ENCODE measurements at places on chromosomes 12 and 14.

DNA sequence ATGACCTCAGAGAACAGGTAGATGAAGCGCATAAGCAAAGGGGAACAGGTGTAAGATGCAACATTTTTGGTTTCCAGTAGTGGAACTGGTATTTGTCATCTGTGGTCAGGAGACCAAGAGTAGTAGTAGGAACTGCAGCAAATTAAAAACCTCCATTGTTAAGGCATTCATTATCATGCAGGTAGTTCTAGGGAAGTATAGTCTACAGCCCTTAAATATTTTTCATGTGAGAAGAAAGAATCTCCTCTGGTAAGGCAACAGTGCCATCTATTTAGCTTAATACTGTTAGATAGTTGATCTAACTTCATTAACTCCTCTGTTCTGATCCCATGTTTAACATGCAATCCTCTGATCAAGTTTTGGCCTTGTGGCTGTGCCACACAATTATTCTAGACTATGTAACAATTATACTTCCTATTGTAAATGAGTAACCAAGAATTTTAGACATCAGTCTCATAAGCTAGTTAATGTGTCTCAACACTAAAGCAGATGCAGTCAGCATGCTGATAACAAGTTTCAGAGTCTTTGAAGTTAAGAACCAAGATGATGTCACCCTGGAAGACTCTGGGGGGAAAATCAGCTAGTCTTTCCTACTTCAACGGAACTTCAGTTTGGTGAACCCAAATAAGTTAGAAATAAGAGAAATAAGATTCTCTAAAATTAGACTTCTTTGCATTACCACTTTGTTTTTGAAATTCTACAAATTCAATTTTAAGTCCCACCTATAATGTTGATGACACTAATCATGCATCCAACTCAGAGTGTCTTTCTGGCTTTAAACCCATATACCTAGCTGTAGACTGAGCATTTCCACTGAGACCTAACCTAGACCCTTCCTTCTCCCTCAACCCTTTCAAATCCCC lies 70.9 kb downstream of the STXBP6 start:
- DNase-seq, result no peak

GRCh38 chr14:51860164-51860824 lies at the start of gene GNG2:
Gene GNG2, plus strand, starts transcription at chr14:51860612. Its CDS starts 90,067 bp downstream, at chr14:51950679.
- DNase-seq, result peak; percentile 21

- peak; percentile 43 for DNase-seq
Measured at GRCh38 chr14:61321385-61322010, at the start of gene PRKCH. Gene PRKCH, plus strand, starts transcription at chr14:61321579. Its CDS starts 523 bp downstream, at chr14:61322102.

DNA sequence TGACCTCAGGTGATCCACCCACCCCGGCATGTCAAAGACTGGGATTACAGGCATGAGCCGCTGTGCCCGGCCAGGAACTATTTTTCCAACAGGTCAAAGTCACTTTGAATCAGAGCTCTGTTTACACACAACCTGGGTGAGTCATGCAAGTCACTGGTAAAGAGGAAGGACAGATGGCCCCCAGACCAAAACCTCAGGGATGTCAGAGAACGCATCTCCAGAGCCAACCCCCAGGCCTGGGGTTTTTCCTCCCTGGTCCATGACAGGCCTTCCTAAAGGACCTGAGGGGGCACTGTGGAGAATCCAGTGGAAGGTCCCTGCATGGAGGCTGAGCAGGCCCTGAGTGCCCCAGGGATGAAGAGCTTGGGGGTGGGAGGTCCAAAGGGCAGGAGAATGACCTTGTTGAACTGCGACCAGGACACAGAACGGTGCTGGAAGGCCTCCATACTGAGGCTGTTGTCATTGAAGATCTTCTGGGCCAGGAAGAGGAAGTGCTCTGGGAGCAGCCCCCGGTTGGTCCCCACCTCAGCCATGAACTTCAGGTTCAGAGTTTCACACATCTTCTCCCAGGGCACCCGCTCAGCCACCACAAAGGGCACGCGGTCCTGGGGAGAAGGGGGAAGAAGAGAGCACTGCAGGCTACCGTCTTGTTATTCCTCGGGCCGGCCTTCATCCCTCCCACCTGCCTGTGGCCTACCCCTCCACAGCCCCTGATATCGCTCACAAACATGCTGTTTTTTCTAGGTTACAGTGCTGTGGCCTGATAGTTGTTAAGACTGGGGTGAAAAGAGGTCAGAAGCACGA lies 9.1 kb downstream of the STAT6 start:
- DNase-seq, result no peak

DNA sequence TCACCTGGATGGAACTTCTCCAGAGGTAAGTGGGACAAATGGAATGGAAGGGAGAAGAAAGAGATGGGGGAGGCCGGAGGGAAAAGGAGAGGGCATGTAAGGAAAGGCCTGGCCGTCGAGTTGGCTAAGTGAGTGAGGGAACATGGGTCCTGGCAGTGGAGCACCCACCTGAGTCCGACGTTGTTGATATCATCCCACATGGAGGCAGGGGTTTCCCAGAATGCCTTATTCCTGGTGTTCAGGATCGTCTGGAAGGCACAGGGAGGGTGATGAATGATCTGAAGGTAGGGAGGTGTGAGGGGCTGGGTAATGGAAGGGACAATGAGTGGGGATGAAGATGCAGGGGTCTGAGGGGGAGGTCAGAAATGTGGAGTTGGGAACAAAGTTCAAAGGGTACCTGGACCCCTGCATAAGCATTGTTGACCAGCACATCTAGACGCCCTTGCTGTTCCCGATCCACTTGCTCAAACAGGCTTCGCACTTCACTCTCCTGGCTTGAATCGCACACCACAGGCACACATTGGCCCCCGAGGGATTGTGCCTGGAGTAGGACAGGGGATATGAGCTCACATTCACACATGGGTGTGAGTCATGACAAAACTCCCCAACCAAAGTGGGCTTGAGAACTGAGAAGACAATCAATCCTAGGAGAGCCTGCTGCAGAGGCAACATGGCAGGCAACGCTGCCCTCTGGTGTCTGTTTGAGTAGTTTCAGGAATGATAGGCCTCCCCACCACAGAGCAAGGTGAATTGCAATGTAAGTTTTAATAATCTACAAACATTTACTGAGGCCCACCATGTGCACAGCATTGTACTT lies 3.0 kb downstream of the DHRS1 start:
- peak; percentile 56 for DNase-seq

GRCh38 chr12:23564451-23565152 lies 384.9 kb downstream of the SOX5 start:
- no peak for DNase-seq

DNA sequence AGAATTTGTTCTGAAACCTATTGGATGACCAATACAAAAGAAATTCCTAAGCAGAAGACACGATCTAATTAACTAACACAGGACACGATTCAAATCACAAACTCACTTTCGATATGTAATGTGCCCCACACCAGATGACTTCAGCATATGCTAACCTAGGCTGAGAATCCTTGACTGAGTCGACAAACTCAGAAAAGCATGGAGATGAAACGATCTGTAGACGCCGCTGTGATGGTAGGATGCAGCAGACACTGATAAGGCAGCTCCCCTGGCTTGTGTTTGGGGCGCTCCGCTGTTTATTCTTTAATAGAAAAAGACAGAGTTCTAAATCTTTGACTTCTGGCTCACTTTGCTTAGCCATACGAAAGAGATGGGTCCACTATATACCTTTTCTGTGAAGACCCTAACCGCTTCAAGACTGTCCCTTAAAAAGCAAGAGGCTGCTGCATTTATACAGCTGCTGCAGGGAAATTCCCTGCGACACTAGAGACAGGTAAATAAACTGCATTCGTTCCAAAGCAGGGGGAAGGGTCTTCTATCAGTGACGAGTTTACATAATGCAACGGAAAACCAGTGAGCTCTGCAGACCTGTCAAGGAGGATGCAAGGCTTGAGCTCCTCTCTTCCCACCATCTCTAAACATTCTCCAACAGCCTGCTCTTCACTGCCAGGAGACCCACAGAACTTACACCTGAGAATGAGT lies 929 bp downstream of the CHD8 start:
- DNase-seq, result no peak

DNA sequence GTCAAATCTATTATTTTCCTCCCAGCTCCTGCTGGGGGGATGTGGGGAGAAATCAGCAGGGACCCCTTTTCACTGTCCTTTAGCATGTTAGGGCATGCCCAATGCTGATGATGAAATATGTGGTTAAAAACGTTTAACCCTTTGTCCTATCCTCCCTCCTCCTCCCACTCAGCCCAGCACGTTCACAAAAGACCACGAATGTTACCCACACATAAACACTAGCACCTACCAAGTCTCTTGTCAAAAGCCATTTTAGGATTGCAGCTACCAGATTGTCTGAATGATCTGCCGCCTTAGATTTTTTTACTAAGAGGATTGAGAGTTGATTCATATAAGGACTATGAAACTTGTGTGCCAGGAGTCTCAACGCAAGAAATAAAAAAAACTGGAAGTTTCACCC lies 70.4 kb downstream of the TBK1 start:
- no peak for DNase-seq

- no peak for DNase-seq
Measured at GRCh38 chr14:29842228-29842627, 85.4 kb downstream of the PRKD1 start.

DNA sequence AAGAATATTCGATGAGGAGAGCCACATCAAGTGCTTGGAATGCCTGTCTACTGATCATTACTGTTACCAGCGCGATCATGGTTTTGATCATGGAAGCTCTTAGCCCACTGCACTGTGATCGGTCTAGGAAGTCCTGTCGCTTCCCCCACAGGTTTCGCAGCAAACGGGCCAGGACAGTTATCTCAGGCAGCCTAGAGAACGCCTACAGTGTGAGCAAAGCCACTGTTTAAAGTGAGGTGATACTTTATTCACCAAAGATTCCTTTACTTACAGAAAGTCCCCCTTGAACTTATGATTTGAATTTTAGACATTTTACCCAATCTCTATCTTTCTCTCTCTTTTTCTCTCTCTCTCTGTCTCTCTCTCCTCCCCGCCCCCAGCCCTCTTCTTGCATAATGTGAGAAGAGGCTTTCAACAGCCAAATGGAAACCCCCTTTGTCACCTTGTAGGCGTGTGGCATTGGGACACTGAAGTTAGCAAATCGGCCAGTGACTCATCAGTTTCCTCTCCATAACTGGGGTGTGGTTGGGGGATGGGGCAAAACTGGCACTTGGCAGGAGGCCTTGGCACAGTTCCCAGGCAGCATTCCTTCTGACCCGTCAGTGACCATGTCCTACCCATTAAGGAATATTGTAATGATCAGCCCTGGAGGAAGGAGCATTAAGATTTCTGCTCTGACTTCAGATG lies 214.8 kb downstream of the CHST11 start:
- peak; percentile 86 for DNase-seq

- DNase-seq, result peak; percentile 26
Measured at GRCh38 chr12:32107359-32108267, 966 bp downstream of the BICD1 start.

DNA sequence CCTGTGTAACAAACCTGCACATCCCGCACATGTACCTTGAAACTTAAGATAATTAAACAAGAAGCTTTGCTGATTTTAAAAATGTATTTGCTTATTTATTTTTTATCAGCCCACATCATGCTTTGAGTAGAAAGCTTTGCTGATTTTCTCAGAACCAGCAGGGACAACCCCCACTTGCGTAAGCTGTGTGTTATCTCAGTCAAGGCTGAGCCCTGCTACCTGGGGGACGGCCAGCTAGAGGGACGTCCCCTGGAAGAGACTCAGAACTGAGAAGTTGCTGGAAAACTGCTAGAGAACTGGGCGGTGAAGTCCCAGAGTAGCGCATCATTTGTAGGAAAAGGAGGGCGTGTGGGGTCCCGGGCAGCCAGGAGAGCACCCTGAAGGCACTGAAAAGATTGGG lies 4.1 kb upstream of the PLEK2 start:
- DNase-seq, result no peak

DNA sequence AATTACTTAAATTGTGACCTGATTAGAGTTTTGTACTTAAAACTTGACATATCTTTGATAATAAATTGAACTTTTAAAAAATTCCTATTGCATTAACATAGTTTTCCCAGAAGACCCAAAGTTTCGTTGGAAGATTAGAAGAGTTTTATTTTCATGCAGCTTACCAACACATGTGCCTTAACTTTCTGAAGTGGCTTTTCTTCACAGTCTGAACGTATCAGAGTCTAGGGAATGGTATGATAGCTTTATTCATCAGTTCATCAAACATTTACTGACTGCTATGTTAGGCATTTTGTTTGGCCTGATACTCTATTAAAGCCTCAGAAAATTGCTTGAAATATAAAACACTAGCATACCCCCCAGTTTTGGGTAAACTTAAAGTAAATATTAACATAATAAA lies 65.2 kb downstream of the MARK3 start:
- DNase-seq, result no peak
